Cardiac septum (tissue), 1 donor: ENCODE measurements at places on chromosomes 1 and 21. TPM values are rescaled to one million over a fixed set of nuclear protein-coding genes. Genes with fewer than 3 reads are reported as not detected.

DNA sequence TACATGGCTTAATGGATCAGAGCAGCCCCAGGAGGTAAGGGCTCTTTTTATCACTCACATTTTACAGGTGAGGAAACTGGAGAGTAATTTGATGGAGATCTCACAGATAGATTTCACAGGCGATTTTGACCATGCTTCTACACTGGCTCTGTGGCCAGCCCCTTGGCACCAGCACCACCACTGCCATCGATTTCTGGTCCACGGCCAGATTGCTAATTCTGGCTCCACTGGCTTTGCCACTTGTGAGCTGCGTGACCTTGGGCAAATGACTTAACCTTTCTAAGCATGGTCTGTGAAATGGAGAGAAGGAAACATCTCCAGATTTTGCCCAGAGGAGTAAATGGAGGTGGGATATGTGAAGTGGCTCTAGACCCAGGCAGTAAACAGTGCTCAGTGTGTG, 32.6 kb downstream of the KCNC4 start:
- no peak for DNase-seq

GRCh38 chr1:200793677-200794076, 55.0 kb downstream of the CAMSAP2 start:
- DNase-seq = no peak

GRCh38 chr1:98839840-98840239, 164.8 kb downstream of the PLPPR5 start:
- no peak for DNase-seq

- no peak for DNase-seq
Measured at GRCh38 chr1:196655494-196655893, 3.7 kb downstream of the CFH start.

GRCh38 chr1:155043793-155044192, 7.3 kb upstream of the ADAM15 start:
- DNase-seq = no peak

GRCh38 chr1:96723377-96723776, 1.8 kb downstream of the PTBP2 start:
- DNase-seq = no peak

DNA sequence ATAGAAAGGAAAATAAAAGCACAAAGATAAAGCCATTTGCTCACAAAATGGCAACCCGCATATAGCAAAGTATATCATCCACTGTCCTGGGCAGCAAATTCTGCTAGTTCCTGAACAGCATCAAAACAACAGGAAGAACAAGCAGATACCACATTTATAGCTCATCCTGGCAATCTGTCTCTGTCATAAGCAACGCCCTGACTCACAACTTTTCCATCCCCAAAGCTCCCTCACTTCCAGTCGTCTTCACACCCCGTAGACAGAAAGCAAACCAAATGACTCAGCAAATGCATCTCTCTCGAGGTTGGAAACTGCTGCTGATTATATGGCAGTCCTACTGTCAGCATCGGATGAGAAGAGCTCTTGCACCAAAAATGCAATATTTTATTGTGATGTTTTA, 65.8 kb downstream of the AK5 start:
- DNase-seq = no peak

The ACTA1 gene
- total RNA-seq = 14,709 TPM
